ENCODE measurements at places on chromosomes 2 and 18. TPM values are rescaled to one million over a fixed set of nuclear protein-coding genes. Genes with fewer than 3 reads are reported as not detected.
A peak's percentile ranks its signal among the peaks of the same experiment; 100 is the strongest.

The DAW1 gene
- total RNA-seq: not detected

The NPAS2 gene
- total RNA-seq: 5.4 TPM

The UGT1A4 gene
- total RNA-seq: not detected

The ZBTB7C gene
- 0.41 TPM for total RNA-seq

The PRKCE gene
- total RNA-seq: 12.5 TPM

The SCN9A gene
- 14.0 TPM for total RNA-seq

The PROM2 gene
- 0.18 TPM for total RNA-seq

The GALR1 gene
- not detected for total RNA-seq

The EPHA4 gene
- 13.9 TPM for total RNA-seq

DNA sequence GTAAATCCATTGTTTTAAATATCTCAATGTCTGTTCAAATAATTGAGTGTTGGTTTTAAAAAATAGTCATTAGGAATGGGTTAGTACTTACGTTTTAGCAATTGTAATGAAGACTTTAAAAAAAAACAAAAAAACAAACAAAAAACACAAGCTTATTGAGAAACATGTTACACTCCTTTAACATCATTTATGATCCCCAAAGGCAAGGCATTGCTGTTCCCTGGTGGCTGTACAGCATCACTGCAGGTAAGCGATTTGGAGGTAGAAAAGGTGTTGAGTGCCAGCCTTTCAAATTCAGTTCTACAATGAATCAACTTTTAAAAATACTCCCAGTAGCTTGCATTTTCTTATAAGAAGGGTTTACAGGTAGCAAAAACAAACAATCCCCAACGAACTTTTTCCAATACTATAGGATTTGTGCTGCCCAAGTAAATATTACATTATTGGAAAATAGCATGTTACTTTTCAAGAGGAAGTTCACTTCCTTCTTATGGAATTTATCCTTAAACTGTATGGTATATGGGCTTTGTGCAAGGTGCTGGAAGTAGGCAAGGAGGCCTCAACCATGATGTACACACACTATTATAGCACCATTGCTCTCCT is 27.5 kb downstream of the CNRIP1 start:
- peak; percentile 35 for DNase-seq

DNA sequence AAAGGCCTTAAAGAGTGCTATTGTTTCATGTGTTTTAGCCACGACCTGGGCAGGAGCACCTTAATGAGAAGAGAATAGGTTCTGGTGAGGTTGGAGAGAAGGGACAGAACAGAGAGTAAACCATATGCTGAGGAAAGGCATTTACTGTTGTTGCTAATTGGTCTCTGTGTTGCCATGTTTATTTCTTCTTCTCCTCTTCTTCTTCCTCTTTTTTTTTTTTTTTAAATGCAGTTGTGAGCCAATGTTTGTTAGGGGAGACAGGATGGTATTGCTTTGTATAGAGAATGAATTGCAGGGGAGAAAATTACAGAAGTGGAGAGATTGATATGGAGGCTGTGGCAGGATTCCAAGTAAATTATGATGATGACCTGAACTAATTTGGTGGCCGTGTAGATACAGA is 2.6 kb downstream of the SCN9A start:
- no peak for DNase-seq

GRCh38 chr2:170002096-170002495 is 174.8 kb downstream of the UBR3 start:
- no peak for DNase-seq

GRCh38 chr2:128779301-128780095 is 460.8 kb upstream of the HS6ST1 start:
- DNase-seq: no peak

- DNase-seq: no peak
These were observed 14.2 kb upstream of the FMNL2 start for GRCh38 chr2:152320814-152321213.

GRCh38 chr18:59672235-59672711 is 24.9 kb downstream of the CCBE1 start:
- peak; percentile 68 for DNase-seq

DNA sequence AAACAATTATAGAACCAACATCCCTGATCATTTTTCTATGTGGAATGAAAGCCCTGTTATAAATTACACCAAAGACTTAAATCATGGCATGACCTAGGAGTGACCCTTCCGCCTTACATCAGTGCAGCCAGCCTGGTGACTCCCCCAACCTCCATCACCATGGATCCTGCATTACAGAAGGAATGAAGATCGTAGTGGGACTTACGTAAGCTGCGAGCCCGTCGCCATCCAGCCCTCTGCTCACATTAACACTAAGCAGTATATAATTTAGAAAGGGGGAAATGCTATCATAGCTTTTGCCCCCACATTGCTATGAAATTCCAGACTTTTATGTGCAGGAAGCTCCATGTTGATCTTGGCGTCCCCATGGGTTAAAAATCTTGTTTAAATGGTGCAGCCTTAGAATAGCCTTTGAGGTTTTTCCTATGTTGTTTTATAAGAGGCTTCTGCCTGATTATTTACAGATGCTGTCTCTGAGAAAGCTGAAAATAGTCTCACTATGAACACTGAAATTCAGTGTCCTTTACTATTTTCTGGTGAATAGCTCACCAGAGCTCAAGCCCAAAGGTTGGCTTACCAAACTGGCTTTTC is 76.3 kb downstream of the COLEC12 start:
- peak; percentile 87 for DNase-seq

DNA sequence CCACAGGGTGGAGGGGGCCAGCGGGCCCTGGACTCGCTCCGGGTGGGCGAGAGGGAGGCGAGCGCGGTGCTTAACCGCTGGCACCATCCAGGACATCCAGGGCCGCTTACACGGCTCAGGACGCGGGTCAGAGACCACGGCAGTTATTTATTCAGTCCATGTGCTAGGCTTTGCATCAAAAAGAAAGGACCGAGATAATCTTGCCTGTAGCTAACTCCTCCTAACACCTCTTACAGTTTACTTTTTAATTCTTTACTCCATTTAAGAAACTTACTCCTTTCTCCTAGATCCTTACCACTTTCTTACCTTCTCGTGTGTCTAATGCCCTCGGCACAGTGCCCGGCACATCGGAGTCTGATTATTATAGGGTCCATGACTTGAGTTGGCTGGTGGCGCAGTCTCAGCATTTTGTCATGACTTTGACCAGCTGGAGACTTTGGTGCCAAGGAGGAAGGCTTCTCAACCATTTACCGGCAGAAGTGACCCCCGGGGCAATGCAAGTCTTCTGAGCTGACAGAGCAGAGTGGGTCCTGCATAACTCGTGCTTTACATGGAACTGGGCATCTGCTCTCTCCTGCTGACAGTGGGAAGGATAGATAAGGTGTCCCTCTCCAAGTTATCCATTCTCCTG is 503 bp downstream of the ANXA4 start:
- DNase-seq: no peak

DNA sequence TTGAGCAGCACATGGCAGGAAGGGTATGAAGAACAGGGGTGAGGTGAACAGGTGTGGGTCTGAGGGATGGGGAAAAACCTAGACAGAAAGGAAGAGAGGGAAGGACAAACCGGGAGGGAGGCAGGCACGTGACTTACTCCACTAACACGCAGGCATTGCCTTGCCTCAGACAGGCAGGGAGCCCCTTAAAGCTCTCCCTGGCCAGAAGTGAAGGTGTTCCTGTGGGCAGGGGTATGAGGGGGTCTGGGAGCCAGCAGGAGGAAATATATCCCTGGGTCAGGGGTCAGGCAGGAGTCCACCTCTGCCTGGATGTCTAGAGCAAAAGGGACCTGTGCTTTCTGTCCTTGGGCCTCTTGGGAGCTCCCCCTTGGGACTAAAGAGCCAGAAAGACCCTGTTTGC is 135.3 kb upstream of the EPAS1 start:
- DNase-seq: no peak

DNA sequence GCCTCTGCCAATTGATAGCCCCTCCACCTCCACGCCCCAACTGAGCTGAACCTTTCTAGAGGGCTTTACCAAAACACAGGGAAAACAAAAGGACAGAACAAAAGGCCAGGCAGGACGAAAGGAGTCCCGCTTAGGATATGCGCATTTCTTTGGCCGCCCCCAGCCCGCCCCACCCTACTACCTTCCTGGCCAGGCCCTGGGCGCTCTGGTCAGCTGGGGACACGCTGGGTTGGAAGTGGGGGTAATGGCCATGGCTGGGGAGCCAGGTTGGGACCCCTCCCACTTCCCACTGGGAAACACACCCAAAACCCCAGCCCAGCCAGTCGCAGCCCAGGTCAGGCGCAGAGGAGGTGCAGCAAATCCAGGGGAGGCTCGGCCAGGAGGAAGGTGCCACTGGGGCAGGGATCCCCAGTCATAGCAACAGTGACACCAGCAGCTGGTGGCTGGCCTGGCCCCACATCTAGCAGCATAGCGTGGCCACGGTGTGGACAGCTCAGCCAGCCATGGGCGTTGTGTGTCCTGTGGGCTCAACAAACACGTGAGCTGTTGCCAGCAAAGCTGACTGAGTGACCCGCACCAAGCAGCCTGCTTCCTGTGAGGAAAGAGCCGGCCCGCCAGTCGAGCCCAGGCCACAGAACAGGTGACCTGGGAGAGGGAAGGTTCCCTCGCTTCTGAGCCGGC is 24.6 kb upstream of the B3GNT7 start:
- DNase-seq: no peak

GRCh38 chr2:121128741-121129659 is 156.0 kb downstream of the TFCP2L1 start:
- peak; percentile 1 for DNase-seq

DNA sequence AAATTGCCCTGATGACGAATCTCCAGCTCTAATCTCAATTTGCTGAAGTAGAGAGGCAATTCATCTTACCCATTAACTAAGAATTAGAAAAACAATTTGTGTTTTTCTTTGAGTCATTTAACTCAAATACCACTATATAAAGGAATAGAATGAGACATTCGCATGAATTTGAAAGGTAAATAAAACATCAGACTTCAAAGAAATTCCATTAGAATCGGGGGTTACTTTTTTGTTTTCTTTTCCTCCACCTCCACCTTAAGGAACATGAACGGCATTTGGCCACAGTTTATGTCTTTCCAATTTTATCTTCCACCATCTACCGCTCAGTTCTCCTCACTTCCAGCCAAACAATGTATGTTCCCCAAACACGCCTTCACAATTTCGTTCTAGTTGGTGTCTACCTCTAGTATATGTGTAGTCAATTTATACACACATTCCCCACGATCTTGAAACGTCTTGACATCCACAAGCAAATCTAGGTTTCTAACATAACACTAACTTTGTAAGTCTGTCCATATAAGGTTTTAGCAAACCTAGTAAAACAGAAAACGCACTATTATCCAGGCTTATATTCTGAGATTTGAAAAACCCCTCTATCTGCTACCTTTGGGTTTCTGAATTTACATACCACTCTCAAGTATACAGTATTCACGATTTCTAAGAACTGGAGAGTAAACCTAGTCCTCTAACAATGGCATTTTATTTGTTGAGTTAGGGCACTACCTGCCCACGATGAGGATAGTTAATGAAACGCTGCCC is 1.2 kb upstream of the SMCHD1 start:
- DNase-seq: no peak

DNA sequence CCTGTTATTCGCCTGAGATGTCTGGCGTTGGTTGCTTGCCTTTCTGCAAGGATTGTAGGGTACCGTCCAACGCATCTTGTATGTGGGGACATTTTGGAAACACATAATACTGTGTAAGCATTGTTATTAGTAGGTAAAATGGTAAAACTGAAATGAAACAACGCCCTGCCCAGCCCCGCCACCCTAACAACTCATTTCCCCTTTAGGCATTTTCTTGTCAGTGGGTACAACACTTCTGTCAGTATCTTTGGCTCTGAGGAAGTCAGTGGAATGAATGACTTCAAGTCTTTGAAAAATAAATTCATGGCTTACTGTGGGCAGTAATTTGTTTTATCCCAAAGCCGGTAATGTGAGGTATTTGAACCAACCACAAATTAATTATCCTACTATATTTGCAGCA is 86.0 kb downstream of the FMNL2 start:
- no peak for DNase-seq

DNA sequence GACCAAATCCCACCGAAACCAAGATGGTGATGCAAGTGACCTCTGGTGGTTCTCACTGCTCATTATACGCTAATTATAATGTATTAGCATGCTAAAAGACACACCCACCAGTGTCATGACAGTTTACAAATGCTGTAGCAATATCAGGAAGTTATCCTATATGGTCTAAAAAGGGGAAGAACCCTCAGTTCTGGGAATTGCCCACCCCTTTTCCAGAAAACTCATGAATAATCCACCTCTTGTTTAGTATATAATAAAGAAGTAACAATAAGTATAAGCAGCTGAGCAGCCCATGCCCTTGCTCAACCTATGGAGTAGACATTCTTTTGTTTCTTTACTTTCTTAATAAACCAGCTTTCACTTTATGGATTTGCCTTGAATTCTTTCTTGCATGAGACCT is 31.0 kb upstream of the FMNL2 start:
- no peak for DNase-seq

- DNase-seq: peak; percentile 23
These were observed 30.2 kb upstream of the RIOK3 start for GRCh38 chr18:23422751-23423418.

GRCh38 chr2:221060376-221060775 is 511.7 kb downstream of the EPHA4 start:
- DNase-seq: no peak

- no peak for DNase-seq
These were observed 169.1 kb upstream of the MC4R start for GRCh38 chr18:60541661-60542060.

GRCh38 chr2:95079199-95079683 is 42.4 kb downstream of the MRPS5 start:
- peak; percentile 6 for DNase-seq

Measured in fibroblast of the aortic adventitia (primary cell).